CD8-positive, alpha-beta memory T cell (primary cell): ENCODE measurements at places on chromosomes 4 and X. TPM values are rescaled to one million over a fixed set of nuclear protein-coding genes. Genes with fewer than 3 reads are reported as not detected.

The RASSF6 gene
- total RNA-seq, result not detected

DNA sequence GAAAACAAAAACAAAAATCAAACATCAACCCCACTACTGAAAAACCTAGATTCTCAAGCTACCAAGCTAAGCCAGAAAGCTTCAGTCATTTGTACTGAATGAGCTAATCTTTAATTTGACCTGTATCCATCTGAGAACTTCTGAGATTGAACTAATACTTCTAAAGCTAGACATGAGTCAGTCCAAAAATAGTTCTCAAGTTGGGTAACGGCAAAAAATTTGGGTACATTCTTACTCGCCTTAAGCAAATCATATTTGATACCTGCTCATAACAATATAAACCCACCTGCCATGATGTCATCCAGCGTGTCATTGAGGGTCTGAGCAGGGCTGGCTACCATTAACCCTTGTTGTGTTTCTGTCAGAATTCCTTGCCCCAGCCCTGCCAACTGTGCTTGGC lies 69.7 kb upstream of the COX18 start:
- no peak for DNase-seq

The TEX13A gene
- total RNA-seq, result not detected

DNA sequence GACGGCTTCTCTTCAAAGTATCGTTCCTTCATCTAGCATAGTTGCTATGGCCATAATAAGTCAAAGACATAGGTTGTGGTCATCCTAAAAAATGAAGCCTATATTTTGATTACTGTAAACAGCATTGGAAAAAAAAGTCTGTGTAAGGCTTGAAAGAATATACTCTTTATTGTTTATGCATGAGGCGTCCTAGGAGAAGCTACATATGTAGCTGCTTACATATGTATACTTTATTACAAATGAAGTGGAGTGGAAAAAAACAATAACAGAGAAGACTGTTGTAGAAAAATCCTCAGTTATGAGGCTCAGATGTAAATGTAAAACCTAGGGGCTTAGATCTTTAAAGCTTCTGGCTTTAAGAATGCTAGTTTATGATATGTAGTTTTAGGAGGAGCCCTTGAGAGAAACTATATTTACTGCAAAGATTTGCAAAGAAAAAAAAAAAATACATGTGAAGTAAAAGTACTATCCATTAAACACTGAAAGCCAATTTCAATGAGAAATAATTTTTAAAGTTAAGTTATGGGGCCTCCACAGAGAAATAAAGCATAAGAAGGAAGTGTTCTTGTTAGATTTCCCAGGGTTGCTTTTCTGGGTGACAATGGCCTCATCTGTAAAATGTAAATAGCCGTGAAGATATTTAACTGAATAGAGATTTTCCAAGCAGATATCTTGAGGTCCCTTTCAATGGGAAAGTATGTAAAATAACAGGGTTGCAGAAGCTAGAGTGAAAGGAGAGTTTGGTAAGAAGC lies 598.2 kb downstream of the TRIML1 start:
- DNase-seq, result no peak

The IL21 gene
- total RNA-seq, result 3.1 TPM

DNA sequence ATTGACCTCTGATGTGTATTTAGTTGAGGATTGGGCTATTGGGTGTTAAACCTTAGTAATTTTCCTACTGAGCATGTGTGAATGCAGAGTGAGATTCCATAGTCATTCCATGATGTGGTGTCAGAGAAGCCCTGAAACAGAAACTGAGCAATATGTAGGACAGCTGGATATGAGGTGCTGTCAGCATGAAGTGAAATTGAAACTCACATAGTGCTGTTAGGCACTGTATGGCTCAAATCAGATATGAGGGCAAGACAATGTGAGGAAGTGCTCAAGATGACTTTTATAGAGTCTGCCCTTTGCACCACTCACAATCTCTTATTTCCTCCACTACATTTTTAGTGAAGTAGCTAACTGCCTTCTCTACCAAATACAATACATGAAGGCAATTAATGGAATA lies 188.3 kb downstream of the SH3BGRL start:
- no peak for DNase-seq

- DNase-seq, result no peak
Measured at GRCh38 chrX:123959281-123960063, 2.0 kb upstream of the STAG2 start.

DNA sequence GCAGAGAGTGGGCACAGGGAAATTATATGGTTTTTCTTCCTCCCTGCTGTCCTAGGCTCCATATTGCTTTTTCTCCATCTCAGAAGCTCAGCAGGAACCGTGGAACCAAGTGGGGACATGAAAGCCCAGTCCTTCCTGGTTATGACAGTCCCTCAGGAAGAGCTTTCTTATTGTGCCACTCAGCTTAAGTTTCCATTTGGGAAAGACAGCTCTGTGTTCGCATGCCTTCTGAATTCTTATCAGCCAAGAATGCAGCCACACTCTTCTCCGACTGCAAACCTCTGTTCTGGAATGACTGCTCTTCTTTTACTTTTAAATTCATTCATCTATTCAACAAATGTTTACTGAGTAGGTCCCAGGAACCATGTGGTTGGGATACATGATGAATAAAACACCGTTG lies 58.0 kb upstream of the PPARGC1A start:
- no peak for DNase-seq

DNA sequence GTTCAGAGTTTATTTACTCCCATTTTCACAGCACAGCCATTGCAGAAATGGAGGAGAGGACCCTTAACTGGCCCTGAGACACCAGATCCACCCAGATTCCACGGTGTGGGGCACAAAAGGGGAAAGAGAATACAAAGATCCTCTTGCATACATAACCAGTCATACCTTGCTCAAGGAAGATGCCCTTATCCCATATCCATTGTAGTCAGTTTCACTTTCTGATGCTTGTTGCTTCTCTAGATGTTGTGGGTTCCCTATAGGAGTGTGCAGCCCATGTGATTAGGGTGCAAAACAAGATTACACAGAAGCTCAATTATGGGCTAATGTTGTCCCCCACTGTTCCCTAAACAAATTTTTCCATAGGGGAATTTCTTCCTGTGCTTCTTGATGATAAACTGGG lies 1309.0 kb upstream of the PABPC4L start:
- DNase-seq, result no peak
